ENCODE measurements at places on chromosomes 13 and 19. TPM values are rescaled to one million over a fixed set of nuclear protein-coding genes. Genes with fewer than 3 reads are reported as not detected.

Gene KLF16
- 58.1 TPM for total RNA-seq

Gene TEX29
- 0.43 TPM for total RNA-seq

Gene CEACAM19
- total RNA-seq = 8.0 TPM

Gene CYP2A6
- not detected for total RNA-seq

Gene GFY
- total RNA-seq = not detected

Gene MISP
- 0.36 TPM for total RNA-seq

Gene CEACAM7
- total RNA-seq = not detected

Gene PRR20A
- total RNA-seq = not detected

Gene SOHLH2
- total RNA-seq = not detected

GRCh38 chr19:17209126-17210036, 5.8 kb upstream of the USE1 start:
- H3K4me1 ChIP-seq = peaks cover 11% of the 10 kb centered on the region
- H3K27ac ChIP-seq = no peak overlapping the region
- H3K27me3 ChIP-seq = no peaks in the 10 kb centered on the region
- no peak overlapping the region for H3K4me3 ChIP-seq

DNA sequence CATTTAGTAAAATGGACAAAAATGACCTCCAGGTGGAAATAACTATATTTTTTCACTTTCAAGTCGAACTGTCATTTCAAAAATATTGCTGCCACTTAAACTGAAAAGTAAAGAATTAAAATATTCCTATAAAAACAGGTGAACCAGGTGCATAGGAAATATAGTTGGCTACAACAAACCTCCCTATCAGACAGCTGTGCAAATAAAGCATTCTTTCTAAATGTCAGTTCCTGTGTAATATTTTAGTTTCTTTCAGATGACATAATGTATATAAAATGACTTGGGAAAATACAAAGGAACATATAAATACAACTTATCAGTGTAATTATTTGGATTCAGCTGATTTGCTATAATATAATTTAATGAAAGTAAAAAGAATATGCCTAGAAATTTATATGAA, 403.5 kb upstream of the GPC6 start:
- H3K36me3 ChIP-seq = no peaks in the 10 kb centered on the region
- no peak overlapping the region for H3K4me3 ChIP-seq
- H3K4me1 ChIP-seq = no peaks in the 10 kb centered on the region
- no peaks in the 10 kb centered on the region for H3K27me3 ChIP-seq
- no peak overlapping the region for H3K27ac ChIP-seq

DNA sequence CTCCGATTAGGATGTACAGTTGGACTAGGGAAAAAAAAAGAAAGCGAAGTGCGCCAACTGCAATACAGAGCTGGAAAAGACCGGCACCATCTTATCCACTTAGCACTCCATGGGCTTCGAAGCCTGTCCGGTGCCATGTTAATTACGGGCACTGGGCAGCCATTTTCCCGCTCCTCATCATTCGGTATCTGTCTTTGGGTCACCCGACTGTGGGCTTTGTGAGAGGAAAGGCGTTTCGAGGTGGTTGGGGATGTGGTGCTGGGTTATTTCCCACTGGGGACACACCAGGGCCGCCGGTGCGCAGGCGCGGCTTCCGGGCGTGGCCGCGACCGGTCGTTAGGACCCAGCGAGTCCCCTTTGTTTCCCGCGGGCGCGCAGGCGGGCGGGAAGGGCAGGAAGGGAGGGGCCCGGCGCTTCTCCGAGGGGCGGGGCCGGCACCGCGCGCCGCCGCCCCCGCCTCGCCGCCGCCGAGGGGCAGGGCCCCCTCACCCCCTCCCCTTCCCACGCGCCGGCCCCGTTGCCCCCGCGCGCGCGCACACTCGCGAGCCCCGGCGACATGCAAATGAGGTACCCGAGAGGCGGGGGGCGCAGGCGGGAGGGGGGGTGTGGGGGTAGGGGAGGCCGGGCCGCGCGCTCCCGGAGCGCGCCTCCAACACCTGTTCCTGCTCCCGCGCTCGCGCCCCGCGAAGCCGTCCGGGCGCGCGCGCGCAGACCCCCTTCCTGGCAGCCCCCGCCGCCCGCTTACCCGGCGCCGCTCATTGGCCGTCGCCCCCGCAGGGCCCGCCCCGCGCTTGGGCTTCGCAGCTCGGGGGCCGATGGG, at the start of gene ZNF524:
TSS of gene ZNF524 (plus strand) at position 447 of the 820 bp plus-strand sequence. CDS start 1,825 bp downstream, outside the sequence.
- no peaks in the 10 kb centered on the region for H3K27me3 ChIP-seq
- peak; percentile 77 for DNase-seq
- peak within 1 kb of the TSS; percentile 96 for H3K27ac ChIP-seq
- H3K4me1 ChIP-seq = peaks cover 5% of the 10 kb centered on the region

DNA sequence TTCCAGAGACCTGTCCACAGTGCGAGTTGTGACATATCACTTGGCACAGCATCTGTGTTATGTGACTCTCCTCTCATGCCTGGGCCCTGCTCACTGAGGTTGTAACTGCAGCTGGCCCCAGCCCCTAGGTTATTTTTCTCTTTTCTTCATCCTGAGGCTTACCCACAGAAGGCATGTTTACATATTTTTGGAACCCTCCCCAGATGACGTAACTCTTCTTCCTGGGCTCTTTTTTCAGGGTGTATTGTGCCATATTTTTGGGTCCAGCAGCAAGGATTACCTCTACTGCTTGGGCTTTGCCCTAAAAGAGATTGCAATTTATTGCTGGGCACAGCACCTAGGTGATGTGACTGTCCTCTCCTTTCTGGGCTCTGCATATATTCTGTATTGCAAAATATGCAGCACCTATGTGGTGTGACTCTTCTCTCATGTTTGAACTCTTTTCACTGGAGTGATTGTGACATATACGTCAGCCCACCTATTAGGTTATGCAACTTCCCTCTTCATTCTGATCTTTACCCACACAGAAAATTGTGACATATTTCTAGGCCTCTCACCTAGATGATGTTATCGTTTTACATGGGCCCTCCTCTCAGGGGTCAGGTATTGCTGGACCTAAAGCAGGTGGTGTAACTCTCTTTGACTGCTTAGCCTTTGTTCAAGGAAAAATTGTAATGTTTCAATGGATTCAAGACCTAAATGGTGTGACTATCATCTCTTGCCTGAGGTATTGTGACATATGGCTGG, 64.5 kb upstream of the ZNF724 start:
- no peak for DNase-seq
- H3K4me3 ChIP-seq = no peak overlapping the region
- H3K4me1 ChIP-seq = no peaks in the 10 kb centered on the region
- H3K27ac ChIP-seq = no peak overlapping the region
- H3K27me3 ChIP-seq = no peaks in the 10 kb centered on the region

- DNase-seq = no peak
- H3K4me1 ChIP-seq = no peaks in the 10 kb centered on the region
- H3K27ac ChIP-seq = no peak overlapping the region
- no peaks in the 10 kb centered on the region for H3K36me3 ChIP-seq
Measured at GRCh38 chr19:27745978-27746542, 1466.9 kb downstream of the UQCRFS1 start.

DNA sequence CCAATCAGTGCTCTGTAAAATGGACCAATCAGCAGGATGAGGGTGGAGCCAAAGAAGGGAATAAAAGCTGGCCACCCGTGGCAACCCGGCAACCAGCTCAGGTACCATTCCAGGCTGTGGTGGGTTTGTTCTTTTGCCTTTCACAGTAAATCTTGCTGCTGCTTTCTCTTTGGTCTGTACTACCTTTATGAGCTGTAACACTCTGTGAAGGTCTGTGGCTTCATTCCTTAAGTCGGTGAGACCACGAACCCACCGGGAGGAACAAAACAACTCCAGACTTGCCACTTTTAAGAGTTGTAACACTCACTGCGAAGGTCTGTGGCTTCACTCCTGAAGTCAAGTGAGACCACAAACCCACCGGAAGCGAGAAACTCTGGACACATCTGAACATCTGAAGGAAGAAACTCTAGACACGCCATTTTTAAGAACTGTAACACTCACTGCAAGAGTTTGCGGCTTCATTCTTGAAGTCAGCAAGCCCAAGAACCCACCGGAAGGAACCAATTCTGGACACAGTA, 16.5 kb upstream of the SPACA6 start:
- H3K27ac ChIP-seq = no peak overlapping the region
- H3K27me3 ChIP-seq = no peaks in the 10 kb centered on the region
- H3K4me1 ChIP-seq = no peaks in the 10 kb centered on the region
- DNase-seq = no peak

DNA sequence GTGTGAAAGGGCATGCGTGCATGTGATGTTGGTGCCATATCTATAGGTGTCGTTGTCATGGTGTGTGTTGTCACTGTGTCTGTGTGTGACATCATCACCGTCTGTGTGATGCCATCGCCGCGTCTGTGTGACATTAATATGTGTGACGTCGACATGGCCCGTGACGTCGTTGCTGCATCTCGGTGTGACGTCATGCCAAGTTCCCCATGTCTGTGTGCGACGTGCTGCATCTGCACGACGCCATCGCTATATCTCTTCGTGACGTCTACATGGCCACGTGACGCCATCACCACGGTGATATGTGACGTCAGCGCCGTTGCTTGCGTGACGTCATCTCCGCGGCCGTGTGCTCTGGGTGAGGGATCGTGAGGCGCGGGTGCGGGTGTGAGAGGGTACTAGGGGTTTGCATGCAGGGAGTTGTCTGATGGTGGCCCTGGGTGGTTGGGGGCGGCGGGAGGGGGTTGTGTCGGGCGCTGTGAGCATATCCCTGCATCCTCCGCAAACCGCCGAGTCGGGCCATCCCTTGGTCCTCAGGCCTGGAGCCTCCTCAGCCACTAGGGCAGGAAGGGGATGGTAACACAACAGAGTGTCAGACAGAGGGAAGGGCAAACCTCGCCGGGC, 14.6 kb downstream of the GTPBP3 start:
- H3K4me3 ChIP-seq = no peak overlapping the region
- no peak overlapping the region for H3K27ac ChIP-seq
- no peaks in the 10 kb centered on the region for H3K27me3 ChIP-seq
- no peaks in the 10 kb centered on the region for H3K36me3 ChIP-seq
- DNase-seq = no peak

- no peak overlapping the region for H3K27ac ChIP-seq
- H3K4me1 ChIP-seq = no peaks in the 10 kb centered on the region
- no peak overlapping the region for H3K4me3 ChIP-seq
- no peaks in the 10 kb centered on the region for H3K27me3 ChIP-seq
- peak; percentile 23 for DNase-seq
Measured at GRCh38 chr13:108993346-108993745, 363.9 kb downstream of the MYO16 start.

DNA sequence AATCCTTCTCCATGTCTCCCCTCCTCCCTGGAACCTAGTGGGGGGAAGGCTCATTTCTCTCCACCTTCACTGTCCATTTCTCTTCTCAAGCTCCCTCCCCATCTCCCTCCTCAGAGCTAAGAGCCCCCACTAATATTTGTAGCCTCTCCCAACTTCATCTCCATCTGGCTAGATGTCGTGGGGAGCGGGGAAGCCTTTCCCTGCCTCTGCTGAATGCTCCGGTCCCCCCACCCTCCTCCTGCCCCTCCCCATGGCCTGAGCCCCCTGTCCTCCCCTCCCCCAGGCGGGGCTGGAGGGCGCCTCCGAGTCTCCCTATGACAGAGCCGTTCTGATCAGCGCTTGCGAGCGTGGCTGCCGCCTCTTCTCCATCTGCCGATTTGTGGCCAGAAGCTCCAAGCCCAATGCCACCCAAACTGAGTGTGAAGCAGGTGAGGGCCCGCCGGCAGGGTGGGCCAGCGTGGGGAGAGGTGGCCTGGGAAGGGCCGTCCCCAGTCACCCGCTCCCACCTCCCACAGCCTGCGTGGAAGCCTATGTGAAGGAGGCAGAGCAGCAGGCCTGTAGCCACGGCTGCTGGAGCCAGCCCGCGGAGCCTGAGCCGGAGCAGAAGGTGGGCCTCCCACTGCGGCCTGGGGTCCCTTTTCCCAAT, 1.0 kb downstream of the TMEM59L start:
- no peak for DNase-seq
- peaks cover 46% of the 10 kb centered on the region for H3K27me3 ChIP-seq
- H3K36me3 ChIP-seq = no peaks in the 10 kb centered on the region
- peaks cover 6% of the 10 kb centered on the region for H3K4me1 ChIP-seq
- H3K27ac ChIP-seq = no peak overlapping the region

- H3K4me3 ChIP-seq = no peak overlapping the region
- no peaks in the 10 kb centered on the region for H3K27me3 ChIP-seq
- no peak for DNase-seq
- no peaks in the 10 kb centered on the region for H3K36me3 ChIP-seq
- H3K4me1 ChIP-seq = no peaks in the 10 kb centered on the region
Measured at GRCh38 chr19:30824809-30825208, 452.6 kb downstream of the ZNF536 start.

GRCh38 chr13:50222569-50223332, 207.5 kb downstream of the KCNRG start:
- peak; percentile 76 for DNase-seq
- no peak overlapping the region for H3K27ac ChIP-seq
- H3K4me3 ChIP-seq = no peak overlapping the region
- no peaks in the 10 kb centered on the region for H3K27me3 ChIP-seq
- H3K4me1 ChIP-seq = peaks cover 6% of the 10 kb centered on the region

DNA sequence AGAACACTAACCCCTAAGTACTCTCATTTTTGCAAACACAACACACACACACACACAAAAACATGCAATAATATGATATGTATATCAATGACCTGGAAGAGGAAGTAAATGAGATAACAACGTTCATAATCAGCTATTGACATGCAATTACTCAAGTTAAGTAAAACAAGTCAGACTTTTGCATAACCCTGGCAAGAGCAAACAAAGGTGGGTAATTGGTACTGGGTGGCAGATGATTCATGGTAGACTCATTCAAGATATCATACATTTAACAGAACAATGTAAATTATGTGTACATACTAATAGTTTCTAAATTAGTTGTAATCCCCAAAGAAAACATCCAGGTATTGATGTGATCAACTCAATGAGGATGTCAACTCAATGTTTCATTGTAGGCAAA, 508.8 kb downstream of the DACH1 start:
- no peak overlapping the region for H3K27ac ChIP-seq
- DNase-seq = no peak
- H3K27me3 ChIP-seq = no peaks in the 10 kb centered on the region
- no peak overlapping the region for H3K4me3 ChIP-seq
- no peaks in the 10 kb centered on the region for H3K4me1 ChIP-seq

DNA sequence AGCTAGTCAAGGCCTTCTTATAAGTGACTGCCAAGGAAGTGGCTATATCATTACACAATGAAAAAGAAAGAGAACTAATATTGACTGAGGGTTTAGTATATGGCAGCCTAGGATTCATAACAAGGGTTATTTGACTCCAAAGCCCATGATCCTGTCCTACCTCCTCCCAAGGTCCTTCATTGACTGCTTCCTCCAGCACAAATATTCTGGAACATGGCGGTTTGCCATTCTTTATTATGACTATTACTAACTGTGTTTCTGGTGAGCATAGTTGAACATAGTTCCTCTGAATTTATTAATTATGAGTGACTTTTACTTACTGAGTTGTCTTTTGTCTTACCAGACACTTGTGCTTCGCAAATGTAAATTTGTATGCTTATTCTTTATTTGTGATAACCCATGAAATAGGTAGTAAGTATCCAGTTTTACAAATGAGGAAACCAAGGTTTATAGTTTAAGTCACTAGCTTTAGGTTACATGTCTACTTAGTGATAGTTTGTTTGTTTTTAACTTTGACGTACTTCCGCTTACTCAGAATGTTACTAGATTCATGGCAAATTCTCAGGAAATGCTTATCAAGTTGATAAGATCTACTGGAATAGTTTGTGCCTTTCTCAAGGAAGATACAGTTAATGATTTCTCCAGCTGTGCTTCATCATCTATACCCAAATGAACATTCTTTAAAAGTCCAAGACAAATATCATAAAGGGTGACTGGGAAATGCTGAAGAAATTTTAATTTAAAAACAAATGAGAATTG, 15.5 kb upstream of the DCLK1 start:
- H3K4me3 ChIP-seq = no peak overlapping the region
- no peaks in the 10 kb centered on the region for H3K36me3 ChIP-seq
- H3K27ac ChIP-seq = no peak overlapping the region
